ENCODE measurements at places on chromosomes 6 and 20. TPM values are rescaled to one million over a fixed set of nuclear protein-coding genes. Genes with fewer than 3 reads are reported as not detected.

DNA sequence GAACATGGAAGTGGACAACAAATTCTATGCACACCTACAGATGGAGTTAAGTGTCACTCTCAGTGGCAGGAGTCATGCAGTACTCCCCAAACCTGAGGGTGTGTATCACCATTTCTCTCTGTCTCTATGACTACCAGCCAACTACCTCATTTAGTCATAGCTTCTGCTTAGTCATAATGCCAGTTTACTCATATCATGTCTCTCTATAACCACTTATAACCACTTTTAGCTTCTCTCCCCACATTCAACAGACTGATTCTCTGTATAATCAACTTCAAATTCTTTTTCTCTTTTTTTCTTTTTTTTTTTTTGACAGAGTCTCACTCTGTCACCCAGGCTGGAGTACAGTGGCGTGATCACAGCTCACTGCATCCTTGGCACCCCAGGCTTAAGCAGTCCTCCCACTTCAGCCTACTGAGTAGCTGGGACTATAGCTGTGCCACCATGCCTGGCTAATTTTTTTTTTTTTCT is 13.8 kb upstream of the GTF3C6 start:
- peak; percentile 99 for DNase-seq

- peak; percentile 22 for DNase-seq
These were observed 23.5 kb upstream of the OCSTAMP start for GRCh38 chr20:46573788-46574584.

DNA sequence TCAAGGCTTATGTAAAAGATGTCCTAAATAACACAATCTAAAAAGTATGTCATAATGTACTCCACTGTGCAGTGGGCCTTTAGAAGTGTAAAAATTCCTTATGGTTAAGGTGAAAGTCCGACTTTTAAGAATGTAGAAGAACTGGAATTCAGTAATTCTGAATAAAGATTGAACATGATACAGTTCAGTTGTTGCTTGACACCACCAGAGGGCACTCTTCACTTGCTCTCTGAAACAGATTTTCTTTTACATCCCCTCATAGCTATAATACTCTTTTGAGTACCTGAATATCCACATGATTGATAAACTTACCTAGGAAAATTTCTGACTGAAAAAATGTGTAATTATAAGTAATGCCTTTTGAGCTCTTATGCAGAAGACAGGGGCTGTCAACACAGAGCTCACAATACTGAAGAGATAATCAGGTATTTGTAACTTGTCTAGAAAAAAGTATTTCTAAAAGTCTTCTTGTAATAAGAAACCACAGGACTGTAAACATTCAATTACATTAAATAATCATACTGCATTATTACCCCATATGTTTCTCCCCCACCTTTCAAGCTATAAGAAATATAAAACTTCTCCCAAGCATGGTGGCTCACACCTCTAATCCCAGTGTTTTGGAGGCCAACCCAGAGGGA is 92.1 kb downstream of the POPDC3 start:
- DNase-seq, result peak; percentile 62

DNA sequence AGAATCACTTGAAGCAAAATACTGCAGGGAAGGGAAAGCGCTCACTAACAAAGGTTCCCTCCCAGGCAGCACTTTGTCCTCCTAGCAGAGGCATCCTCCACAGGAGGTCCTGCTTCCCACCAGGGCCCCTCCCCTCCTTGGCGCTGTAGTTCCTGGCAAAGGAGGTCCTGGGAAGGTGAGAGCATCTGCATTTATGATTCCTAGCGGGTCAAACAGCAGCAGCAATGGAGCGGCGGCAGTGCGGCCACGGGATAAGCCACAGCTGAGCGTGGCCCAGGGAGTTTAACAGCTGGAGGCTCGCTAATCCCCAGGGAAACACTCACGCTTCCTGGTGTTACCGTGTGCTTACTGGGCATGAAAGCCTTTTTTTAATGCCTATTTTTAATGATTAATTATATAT is 185.8 kb downstream of the TTLL2 start:
- no peak for DNase-seq

DNA sequence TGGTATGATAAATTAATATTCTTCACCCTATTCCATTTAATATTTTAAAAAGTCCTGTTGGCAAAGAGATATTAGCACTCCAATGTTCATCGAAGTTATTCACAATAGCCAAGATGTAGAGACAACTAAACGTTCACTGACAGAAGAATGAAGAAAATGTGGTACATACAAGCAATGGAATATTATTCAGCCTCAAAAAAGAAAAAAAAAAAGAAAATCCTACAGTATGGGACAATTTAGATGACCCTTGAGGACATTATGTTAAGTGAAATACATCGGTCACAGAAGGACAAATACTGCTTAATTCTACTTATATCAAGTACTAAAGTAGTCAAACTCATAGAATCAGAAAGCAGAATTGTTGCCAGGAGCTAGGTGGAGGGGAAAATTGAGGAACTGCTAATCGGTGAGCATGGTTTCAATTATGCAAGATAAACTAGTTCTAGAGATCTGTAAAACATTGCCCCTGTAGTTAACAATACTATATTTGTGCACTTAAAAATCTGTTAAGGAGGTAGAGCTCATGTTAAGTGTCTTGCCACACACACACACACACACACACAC is 4.7 kb downstream of the GCLC start:
- no peak for DNase-seq

DNA sequence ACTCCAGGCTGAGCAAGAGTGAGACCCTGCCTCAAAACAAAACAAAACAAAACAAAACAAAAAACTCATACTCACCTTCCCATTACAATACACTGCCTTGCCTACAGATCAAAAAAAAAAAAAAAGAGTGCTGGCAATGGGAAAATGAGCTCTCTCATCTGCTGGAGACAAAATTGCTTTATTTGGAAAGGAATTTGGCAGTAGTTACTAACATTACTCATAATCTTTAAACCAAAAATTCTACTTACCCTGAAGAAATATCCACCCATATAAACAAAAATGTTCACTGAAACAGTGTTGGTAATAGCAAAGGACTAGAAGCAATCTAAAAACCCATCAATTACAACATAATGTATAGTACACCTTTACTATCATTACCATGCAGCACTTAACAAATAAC is 120.4 kb downstream of the RNGTT start:
- DNase-seq, result peak; percentile 72

VGLL2 gene
- total RNA-seq, result not detected

FAM184A gene
- 0.79 TPM for total RNA-seq

GABRR1 gene
- total RNA-seq, result not detected

DNA sequence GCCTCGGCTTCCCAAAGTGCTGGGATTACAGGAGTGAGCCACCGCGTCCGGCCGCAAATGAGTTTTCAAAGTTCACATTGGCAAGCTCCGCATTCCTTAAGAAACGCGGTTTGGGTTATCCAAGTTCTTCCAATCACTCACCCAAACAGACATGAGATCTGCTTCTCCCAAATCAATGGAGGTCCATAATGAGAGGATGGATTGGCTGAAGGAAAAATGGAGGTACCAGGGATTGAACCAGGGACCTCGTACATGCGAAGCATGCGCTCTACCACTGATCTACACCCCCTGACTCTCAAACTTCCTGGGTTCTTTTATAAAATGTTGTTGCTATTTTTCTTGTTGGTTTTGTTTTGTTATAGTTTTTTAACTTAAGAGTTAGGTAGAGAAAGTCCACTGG is 170.0 kb downstream of the GPX5 start:
- DNase-seq, result peak; percentile 67

PPP1R11 gene
- total RNA-seq, result 105 TPM

DNA sequence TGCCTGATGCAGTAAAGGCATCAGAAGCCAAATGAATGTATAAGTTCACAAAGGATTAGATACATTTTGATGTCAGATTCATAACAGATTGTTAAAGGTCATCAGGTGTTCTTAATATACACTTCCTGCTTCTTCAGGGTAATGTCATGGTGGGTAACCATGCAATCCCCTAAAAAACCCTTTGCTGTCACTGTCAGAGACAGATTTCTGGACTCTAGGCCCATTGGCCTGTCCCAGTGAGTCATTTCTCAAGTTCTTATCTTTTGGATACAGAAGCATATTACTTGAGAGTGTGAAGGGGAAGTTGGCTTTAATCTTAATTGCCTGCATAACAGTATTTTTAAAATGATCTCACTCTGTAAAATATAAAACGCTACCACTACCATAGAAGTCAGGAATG is 895.6 kb upstream of the MAP3K7 start:
- DNase-seq, result no peak

DNA sequence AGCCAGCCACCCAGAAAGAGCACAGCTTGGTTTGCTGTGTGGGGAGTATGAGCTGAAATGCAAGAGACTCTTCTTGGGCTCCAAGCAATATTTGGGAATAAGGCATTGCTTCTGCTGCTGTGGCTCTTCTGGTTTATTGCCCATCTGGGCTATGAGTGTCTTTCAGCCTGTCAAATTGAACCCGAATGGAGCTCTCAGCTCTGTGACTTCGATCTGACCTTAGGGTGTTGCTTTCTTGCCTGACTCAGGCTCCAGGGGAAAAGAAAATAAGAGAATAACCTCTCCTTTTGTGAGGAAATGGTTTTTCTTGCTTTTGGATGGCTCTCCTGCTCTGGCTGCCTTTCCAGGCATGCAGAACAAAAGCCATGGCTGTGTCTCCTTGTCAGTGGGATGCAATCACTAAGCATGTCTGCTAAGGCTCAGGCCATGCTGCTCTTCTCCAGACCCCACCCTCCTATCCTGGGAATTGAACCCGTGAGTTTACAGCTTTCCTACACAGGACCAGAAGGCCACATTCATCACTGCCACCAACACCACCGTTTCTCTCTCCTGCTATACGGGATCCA is 169.4 kb upstream of the JAG1 start:
- DNase-seq, result no peak

MSH5 gene
- total RNA-seq, result 12.8 TPM

GPR6 gene
- not detected for total RNA-seq

CLPSL1 gene
- not detected for total RNA-seq

C6orf163 gene
- not detected for total RNA-seq

DNA sequence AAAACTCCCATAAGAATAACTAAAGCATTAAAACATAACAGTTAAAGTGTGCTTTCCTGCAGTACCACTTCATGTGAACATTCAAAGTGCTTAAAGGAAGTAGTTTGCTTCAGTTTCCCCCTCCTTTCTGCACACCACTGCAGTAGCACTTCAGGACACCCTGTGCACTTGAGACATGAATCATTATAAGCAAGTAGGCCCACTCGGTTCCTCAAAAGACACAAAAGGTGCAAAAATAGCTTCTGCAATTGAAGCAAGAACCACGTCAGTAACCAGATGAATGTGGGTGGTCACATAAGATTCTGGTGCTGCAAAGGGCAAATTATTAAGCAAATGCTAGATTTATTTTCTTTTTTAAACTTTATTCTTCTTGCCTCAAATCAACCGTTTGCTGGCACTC is 160.6 kb downstream of the HIVEP2 start:
- DNase-seq, result no peak

GRCh38 chr6:31614684-31615578 is at the start of gene AIF1:
Gene AIF1, plus strand, starts transcription at chr6:31615234. Its CDS starts 96 bp downstream, at chr6:31615330.
- DNase-seq, result no peak
